ENCODE measurements at places on chromosomes 7 and 10. TPM values are rescaled to one million over a fixed set of nuclear protein-coding genes. Genes with fewer than 3 reads are reported as not detected.

- DNase-seq, result no peak
These were observed 47.2 kb downstream of the KIF11 start for GRCh38 chr10:92640107-92640506.

- DNase-seq, result no peak
These were observed 255.4 kb downstream of the WDR11 start for GRCh38 chr10:121106611-121107010.

GRCh38 chr7:124783271-124783670, 17.7 kb upstream of the GPR37 start:
- DNase-seq, result no peak

DNA sequence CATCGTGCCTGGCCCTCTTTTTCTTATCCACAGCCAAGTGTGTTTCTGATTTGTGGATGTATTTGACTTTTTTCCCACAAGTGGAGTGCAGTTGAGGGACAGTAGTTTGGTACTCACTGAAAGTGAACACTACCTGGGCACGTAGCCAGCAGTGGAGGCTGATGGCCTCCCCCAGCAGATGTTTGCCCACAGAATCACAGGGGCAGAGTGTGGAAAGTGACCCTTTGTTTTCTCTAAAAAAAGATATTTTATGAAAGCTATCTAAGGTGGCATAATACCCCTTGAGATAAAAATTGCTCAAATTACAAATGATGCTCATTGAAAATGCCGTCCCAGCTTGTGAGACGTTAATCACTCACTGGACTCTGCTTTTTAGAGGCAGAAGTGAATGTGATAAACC, 29.1 kb downstream of the WDR37 start:
- no peak for DNase-seq

UTF1 gene
- total RNA-seq, result not detected

PKD2L1 gene
- total RNA-seq, result not detected

DNA sequence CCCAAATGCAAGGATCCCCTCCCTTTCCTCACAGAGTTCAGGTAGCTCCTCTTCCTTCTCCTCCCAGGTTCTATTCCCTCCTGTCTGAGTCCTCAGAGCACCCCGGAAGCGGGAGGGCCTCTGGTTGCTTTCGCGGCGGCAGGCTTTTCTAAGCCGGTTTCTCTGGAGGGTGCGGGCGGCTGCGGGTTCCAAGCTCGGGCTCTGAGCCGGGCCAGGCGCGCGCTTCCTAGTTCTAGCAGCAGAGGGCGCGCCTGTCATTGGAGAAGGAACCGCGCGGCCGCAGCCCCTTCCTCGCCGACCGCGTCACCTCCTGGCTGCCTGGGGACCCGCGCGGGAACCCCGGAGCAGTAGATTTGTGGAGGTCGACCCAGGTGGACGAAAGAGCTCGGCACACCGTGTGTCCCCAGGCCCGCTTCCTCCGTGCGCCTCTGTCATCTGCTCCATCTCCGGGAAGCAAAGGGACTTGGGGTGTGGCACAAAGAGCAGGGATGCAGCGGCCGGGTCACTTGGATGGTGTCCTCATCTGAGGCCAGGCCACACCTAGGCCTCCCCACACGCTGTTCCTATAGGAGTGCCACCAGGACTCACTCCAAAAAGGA, 389.0 kb upstream of the PODXL start:
- DNase-seq, result no peak

CYP3A4 gene
- total RNA-seq, result not detected

GRCh38 chr10:60896810-60897209, 47.2 kb downstream of the RHOBTB1 start:
- no peak for DNase-seq

DNA sequence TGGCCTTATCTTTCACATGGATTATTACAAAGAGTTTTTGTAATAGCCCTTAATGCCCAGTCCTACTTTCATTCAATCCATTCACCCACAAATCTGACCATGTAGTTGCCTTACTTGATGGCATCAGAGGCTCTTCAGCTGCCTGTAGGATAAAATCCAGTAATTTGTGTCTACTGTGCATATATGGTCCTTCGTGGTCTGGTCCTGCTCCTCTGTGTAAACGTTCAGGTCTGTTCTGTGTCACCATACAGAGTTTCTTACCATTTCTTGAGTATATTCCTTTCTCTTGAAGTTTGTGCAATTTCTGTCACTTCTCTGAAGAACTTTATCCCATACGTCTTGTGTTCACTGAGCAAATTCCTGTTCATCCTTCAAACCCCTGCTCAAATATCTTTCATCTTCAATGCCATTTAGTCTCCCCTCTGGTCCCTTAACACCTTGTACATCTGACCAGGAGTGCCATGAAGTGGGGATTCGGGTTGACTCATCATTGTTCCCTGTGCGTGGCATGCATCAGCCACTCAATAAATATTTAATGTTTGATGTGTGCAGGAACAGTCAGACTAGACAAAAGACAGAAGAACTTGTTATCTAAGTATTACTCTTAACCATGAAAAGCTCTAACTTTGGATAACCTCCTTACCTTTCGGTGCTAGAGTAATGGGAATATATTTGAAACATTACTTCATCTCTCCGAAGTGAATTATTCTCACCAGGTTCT, 98.6 kb upstream of the RPA3 start:
- DNase-seq, result no peak

DNA sequence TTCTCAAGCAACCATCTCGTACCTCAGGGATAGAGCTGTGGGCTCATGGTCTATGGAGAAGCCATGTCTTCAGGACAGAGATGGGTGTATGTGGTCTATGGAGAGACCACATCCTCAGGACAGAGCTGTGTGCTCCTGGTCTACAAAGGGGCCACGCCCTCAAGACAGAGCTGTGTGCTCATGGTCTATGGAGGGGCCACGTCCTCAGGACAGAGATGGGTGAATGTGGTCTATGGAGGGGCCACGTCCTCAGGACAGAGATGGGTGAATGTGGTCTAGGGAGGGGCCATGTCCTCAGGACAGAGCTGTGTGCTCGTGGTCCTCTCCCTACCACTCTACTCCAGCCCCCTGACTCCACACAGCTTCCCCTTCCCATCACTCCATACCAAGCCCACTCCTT, 117.8 kb downstream of the WDR37 start:
- DNase-seq, result no peak

DNA sequence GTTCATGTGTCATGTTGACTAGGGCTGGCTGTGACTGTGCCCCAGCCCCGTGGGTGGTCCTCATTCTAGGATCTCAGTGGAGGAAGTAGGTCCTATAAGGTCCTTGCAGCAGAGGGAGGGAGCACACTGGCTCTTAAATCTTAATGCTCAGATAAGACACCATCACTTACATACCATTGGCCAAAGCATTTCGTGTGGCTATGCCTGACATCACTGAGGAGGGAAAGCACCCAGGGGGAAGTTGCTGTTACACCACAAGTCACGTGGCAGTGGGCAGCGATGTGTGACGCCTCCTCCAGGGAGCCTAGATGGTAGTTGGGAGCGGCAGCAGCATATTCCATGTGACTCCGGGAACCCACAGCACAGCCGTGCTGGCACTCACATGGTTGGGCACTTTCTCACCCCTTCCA, 224.7 kb upstream of the SH2B2 start:
- DNase-seq, result no peak

GRCh38 chr7:1823376-1824150, 153.5 kb downstream of the ELFN1 start:
- no peak for DNase-seq

DNA sequence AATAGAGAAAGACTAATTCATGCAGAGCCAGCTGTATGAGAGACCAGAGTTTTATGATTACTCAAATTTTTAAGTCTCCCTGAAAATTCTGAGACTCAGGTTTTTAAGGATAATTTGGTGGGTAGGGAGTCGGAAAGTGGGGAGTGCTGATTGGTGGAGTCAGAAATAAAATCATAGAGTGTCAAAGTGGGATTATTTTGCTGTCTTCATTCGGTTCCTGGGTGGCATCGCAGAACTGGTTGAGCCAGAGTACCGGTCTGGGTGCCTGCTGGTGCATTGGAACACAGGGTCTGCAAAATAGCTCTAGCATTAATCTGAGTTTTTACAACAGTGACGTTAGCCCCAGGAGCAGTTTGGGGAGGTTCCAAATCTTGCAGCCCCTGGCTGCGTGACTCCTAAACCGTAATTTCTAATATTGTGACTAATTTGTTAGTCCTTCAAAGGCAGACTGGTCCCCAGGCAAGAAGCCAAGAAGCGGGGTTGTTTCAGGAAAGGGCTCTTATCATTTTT, 32.4 kb downstream of the GPRIN2 start:
- peak; percentile 55 for DNase-seq

EPHA1 gene
- total RNA-seq, result not detected

DNA sequence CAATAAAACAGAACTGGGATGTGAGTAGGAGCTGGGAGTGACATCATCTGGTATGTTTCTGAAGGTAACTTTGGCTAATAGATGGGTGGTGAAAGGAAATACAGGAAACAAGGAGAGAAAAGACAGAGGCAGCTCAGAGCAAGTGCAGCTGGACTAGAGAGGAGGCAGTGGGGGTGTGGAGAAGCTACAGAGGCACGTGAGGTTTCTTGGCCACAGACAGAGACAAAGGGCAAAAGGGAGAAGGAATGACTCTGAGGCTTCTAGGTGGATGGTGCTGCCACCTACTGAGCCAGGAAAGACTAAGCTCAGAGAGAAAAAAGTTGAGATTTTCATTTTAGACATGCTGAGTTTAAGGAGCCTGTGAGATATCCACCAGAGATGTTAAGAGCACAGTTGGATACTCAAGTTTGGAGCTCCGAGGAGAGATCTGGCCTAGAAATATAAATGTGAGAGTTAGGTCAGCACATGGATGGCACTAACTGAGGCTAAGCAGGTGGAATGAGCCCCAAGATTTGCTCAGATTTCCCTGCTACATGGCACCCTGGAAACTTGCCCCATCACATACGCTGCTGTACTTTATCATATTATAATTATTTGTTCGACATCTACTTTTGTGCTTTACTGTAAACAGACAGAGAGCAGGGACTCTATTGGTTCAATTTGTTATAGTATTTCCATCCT, 293.0 kb upstream of the IMMP2L start:
- no peak for DNase-seq

STEAP4 gene
- total RNA-seq, result 25.2 TPM

DNA sequence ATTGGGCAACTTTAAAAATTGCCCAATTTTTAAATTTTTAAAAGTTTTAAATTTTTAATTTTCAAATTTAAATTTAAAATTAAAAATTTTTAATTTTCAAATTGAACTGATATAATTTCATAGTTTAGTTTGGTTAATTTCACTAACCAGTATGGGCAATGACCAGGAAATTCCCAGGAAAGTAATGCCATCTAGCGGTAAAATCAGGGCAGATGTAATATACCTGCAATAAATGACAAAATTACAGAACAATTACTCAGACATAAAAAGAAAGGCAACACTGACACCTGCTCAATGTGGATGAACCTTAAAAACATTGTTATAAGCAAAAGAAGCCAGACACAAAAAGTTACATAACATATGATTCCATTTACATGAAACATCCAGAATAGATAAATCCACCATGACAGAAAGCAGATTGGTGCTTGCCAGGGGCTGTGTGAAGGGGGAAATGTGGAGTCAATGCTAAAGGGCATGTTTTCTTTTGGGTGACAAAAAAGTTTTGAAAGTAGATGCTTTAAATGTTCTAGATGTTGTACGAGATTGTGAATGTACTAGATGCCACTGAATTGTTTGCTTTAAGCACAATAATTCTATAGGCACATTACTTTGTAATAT, 28.6 kb upstream of the SLC16A12 start:
- no peak for DNase-seq

HYAL4 gene
- not detected for total RNA-seq

- DNase-seq, result peak; percentile 67
These were observed 445 bp downstream of the PPA1 start for GRCh38 chr10:70232859-70233108.

DNA sequence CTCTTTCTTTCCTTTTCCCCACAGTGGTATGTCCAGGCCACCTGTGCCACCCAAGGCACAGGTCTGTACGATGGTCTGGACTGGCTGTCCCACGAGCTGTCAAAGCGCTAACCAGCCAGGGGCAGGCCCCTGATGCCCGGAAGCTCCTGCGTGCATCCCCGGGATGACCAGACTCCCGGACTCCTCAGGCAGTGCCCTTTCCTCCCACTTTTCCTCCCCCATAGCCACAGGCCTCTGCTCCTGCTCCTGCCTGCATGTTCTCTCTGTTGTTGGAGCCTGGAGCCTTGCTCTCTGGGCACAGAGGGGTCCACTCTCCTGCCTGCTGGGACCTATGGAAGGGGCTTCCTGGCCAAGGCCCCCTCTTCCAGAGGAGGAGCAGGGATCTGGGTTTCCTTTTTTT, 2.3 kb upstream of the FSCN3 start:
- DNase-seq, result no peak

- DNase-seq, result no peak
These were observed 436.8 kb downstream of the RPS24 start for GRCh38 chr10:78470267-78471103.

Measured in Right ventricle myocardium inferior (tissue), 1 donor.